Activated naive CD8-positive, alpha-beta T cell treated with anti-CD3 and anti-CD28 coated beads for 36 hours (primary cell): ENCODE measurements at places on chromosomes 7 and 10. TPM values are rescaled to one million over a fixed set of nuclear protein-coding genes. Genes with fewer than 3 reads are reported as not detected.

DNA sequence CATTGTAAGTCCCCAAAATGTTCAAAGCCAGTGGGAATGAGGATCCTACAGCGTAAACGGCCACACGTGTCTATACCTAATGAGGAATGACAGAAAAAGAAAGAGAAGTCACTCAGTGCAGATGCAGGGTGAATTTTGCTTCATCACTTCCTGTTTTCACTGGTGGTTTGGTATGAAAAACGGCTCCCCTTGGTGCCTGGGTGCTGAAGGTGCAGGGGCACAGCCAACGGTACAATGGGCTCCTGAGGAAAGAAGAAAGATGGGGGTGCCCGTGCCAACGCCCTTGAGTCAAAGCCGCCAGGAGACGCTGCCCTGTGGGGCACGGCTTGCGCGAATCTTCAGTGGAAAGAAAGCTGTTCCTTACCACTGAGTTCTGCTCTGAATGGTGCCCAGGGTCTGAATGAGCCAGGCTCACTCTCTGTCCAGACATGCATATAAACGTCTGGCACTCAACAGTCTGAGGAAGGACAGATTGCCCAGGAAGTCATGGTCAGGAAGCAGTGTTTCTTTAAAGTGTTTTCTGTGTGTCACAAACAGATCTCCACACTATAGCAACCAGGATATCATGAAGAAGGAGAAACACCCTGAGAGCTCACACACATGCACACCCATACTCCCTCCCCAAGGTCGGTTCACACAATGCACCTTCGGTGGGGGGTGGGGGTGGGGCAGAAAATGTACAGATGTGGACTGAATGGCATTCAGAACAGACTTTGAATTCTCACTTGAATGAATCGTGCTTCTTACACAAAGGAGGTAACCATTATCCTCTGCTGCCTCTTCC is 105.8 kb downstream of the ELMO1 start:
- DNase-seq, result peak; percentile 64

DNA sequence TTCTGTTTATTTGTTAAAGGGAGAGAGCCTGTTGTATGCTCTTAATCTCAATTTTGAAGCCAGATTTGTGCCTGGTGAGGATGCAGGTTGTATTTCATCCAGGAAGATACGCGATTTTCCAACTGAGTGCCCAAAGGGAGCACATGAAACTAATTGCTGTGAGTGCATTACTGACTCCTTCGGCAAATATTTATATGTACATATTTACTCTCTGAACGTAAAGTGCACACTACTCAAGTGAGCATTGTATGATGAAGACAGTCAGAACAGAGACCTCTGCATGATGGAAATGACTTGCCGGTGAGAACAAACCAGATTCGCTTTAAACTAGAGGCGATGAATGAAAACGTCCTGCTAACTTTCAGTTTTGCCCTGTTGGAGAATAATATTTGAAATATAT is 130.1 kb downstream of the MALRD1 start:
- no peak for DNase-seq

NCF1 gene
- total RNA-seq, result 1.8 TPM

DNA sequence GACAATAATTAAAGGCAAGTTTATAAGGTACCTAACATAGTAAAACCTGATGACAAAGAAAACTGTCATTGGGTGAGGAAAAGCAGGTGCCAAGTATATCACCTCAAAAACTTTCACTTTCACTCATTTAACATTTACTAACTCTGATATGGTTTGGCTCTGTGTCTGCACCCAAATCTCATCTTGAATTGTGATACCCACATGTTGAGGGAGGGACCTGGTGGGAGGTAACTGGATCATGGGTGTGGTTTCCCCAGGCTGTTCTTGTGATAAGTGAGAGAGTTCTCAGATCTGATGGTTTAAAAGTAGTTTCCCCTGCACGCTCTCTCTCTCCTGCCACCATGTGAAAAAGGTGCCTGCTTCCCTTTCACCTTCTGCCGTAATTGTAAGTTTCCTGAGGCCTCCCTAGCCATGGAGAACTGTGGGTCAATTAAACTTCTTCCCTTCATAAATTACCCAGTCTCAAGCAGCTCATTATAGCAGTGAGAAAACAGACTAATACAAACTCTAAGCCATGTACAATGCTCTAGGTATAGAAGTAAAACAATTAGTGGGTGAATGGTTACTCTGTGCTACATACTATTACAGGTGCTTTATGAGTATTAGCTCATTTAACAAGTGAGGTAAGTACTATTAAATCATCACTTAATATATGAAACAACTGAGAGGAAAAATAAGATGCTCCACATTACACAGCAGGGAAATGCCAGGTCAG is 199.0 kb downstream of the CHCHD3 start:
- DNase-seq, result peak; percentile 44

DNA sequence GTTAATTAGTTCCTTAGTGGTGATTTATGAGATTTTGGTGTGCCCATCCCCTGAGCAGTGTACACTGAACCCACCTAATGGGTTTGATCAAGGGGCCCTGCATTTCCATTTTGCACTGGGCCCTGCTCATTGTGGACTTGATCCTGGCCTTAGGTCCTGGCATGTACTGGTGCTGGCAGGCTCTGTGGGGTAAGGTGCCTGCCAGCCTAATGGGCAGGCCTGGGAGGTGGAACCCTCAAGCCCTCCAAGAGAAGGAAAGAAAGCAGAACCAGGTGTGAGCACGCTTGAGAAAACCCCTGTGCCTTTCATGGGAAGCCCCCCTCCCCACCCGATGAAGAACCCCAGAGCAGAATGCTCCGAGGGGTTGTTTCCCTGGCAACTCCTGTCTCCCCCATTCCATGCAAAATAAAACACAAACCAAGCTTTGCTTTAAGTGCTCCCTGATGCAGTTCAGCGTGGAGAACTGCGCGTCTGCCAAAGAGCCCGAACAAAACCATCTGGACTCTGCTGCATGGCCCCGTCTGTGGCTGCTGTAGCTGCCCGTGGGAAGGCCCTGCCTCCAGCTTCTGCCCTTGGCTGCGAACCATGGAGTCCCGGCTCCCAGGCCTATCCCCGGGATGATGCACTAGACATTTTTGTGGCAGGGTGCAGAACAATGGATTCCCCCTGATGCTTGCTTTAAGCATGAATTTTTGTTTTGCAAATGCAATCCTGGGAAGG is 123.3 kb downstream of the PRPF18 start:
- DNase-seq, result no peak

DNA sequence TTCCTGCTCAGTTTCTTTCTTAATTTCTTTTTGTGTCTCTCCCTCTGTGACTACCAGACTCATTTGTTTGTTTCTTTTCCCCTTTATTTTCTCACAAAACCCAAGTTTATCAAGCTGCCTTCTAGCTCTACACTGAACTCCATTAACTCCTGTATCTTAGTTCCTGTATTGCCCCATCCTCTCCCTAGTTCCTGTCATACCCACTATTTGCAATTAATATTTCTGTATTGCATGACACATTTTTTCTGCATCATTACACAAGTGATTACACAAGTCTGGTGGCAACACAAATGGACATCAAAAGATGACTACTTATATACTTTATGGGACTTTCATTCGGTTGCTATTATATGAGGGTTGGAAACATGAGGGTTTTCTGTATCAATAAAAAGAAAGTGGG is 26.9 kb upstream of the OR9A4 start:
- DNase-seq, result no peak

COL13A1 gene
- total RNA-seq, result not detected

DNA sequence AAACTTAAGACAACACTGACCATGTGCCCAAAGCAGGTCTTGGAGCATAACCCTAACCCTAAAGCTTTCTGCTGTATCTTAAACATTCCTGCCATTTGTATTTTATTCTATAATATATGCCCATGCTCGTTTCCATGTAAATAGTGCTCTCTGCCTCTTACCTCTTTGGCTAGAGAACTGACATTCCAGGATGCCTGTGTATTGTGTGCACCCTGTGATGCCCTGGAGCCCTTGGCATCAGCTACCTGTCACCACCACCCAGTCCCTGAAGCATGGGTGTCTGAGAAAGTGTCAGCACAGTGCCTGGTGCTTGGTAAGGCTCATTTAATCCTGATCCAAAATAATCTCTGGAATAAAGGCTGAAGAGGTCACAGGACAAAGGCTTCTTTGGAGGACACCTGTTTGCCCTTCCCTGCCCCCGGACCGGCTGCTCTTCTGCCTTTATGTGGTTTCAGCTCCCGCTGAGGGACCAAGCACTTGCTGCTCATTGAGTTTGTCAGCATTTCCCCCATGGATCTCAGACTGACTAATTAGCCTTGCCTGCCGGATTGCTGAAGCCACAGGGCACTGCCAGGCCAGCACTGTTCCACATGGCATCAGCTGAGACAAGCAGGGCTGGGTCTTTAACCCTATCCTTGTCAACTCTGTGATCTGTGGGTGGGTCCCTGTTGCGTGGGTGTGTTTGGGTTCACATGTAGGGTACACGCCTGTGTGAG is 139.1 kb upstream of the SORCS3 start:
- DNase-seq, result no peak
